Heart right ventricle (tissue), 16 donors: ENCODE measurements at places on chromosomes 3 and 15. TPM values are rescaled to one million over a fixed set of nuclear protein-coding genes. Genes with fewer than 3 reads are reported as not detected.
A peak's percentile ranks its signal among the peaks of the same experiment; 100 is the strongest.

The IQCF5 gene
- not detected for total RNA-seq

- DNase-seq = no peak
Observed at GRCh38 chr3:10577486-10577885, 72.1 kb upstream of the ATP2B2 start.

GRCh38 chr15:68032672-68033071, 21.4 kb upstream of the PIAS1 start:
- no peak for DNase-seq

- no peak for DNase-seq
Observed at GRCh38 chr3:100032243-100032642, 82.1 kb downstream of the FILIP1L start.

DNA sequence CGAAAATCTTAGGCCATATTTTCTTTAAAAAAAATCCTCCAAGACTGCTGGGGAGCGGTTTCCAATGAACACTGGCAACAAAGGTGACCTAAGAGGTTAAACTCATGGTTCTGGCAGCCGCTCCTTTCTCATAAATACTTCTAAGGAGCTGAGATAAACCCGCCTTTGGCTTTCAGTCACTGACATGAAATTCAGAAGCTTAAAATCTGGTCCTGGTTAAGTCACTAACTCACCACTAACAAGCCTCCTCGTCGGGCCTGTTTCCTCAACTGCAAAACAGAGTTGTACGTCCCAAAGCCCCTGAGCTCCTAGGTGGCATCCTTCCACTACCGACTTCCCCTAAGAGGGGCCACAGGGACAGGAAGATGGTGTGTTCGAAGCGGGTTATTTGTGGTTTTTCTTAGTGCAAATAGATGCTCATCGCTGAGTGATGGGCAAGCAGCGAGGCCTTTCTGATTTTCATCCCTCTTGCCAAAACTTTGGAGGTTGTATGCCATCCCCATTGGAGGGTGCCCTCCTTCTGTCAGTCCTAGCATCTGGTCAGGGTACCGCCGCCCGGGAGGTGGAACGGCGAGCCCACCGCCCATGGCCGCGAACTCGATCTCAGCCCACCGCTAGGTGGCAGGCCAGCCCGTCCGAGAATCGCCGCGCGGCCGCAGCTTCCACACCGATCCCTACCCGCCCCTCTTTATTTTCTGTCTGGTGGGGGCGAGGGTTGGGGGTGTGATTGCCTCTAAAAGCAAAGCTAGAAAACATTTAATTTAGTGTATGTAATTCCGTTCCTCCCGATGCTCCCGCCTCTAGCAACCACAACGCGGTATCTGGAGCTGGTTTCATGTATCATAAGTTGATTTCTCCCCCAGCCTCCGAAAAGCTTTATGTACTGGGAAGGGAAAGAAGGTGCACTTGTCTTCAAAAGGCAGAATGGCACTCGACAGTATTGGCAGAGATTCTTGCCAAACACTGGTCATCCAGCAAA, 4.6 kb downstream of the BCL6 start:
- DNase-seq = peak; percentile 79

DNA sequence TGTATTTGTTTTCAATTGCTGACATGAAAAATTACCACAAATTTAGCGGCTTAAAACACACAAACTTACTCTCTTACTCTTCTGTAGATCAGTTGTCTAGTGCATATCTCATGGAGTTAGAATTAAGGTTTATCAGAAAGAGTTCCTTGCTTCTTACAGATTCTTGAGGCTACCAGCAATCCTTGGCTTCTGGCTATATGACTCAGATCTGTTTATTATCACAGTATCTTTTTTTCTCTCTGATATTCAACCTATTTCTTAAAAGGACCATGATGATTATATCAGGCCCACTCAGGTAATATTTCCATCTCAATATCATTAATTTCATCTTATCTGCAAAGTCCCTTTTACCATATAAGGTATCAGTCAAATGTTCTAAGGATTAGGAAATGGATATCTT, 263.5 kb upstream of the BCHE start:
- DNase-seq = no peak

DNA sequence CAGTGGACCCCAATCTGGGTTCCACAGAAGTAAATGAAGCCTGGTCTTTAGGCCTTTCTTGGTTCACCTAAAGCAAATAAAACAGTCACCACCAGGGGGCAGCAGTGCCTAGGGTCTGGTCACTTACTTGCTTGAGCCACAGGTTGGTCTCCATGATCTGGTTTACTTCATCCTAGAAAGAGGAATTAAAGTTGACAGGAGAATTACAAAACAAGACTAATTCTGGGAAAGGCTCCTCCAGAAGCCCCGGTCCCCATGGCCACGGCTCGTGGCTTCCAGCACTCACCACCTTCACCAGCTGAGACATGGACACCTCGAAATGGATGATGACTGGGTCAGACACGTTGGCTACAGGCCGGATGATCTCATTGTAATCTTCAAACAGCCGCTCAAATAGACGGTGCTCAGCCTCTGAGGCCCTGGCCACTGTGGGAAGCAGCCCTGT, 2.3 kb downstream of the CHRNA3 start:
- peak; percentile 91 for DNase-seq

DNA sequence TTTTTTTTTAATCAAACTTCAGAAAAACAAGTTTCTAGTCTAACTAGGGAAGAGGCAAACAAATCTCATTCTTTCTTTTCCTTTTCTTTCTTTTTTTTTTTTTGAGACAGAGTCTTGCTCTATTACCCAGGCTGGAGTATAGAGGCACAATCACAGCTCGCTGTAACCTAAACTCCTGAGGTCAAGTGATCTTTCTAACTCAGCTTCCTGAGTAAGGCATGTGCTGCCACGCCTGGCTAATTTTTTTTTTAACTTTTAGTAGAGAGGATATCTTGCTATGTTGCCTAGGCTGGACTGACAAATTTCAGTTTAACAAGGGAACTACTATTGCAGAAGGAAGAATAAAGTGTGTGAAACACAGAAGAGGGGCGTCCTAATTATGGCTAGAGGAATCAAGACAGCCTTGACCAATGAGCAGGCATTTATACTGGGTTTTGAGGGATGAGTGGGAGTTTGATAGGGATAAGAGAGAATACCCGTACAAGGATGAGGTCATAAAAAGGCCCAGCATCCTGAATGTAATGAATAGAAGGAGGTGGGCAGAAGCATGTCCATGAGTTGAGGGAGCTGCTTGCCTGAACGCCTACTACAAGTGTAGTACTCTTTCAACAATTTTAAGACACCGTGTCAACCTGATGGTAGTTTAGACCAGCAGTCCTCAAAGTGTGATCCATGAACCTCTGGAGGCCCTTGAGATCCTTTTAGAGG, 6.7 kb upstream of the ZFAND6 start:
- no peak for DNase-seq

DNA sequence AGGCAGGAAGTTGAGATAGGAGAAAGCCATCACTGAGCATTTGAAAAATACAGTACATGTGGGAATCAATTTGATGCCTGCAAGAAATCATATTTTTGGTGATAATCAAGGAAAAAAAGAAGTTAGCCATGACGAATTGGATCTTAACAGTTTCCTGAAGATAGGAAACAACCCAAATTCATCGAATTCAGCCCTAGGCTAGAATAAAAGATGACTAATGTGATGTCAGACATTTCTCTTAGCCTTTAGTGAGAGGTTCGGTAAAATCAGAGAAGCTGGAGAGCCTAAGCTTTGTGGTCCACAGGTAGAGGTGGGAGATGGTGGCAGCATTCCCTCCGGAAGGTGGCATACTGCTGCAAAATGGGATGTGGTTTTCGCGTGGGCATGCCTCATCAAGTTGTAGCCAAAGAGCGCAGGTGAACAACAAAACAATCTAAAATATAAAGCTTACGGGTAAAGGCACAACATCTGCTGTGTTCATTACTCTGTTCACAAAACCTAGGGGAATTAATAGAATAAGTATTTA, 144.1 kb upstream of the ALCAM start:
- DNase-seq = no peak

- no peak for DNase-seq
Observed at GRCh38 chr15:93428150-93428549, 339.1 kb upstream of the RGMA start.

DNA sequence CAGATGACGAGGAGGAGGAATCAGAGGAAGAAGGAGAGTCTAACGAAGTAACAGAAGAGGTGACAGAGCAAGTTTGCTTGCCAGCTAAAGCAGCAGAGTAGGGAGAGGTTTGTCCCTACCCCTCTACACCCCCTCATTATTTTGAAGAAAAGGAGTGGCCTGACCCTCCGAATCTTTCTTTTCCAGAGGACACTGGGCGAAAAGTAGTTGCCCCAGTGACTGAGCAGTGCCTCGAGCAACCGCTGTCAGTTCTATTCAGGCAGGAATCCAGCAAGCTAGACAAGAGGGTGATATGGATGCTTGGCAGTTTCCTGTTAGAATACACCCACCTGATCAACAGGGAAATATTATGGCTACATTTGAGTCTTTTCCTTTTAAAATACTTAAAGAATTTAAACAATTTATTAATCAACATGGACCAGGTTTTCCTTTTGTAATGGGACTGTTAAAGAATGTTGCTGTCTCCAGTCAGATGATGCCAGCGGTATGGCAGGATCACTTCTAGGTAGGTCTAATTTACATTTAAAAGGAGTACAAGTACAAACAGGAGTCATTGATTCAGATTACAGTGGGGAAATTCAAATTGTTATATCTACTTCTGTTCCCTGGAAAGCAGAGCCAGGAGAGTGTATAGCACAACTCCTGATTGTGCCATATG, 31.9 kb upstream of the ACVR2B start:
- DNase-seq = no peak

- DNase-seq = peak; percentile 52
Observed at GRCh38 chr15:25345943-25346342, 92.9 kb downstream of the UBE3A start.

- no peak for DNase-seq
Observed at GRCh38 chr3:14602804-14603644, 48.5 kb upstream of the CCDC174 start.

The TM4SF18 gene
- total RNA-seq = 7.2 TPM

The LTK gene
- 0.28 TPM for total RNA-seq

DNA sequence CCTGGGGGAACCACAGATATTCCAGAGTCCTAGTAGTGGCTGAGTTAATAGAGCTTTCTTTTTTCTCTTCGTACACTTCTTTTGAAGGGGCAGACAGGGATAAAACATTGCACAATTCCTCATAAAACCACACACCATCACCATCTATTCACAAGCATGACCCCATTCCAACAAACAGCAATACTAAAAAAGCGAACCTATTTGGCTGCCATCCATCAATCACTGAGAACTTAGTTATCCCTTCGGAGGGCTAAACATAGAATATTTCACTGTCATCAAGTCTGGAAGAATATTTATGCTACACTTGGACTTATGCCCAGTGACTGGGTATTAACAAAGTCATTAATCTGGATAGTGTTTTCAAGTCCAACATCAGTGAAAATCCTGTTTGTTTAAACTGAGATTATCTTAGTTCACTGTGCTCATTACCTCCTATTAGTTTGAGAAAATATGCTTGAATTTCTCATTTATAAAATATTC, 80.3 kb upstream of the PRTG start:
- peak; percentile 19 for DNase-seq

DNA sequence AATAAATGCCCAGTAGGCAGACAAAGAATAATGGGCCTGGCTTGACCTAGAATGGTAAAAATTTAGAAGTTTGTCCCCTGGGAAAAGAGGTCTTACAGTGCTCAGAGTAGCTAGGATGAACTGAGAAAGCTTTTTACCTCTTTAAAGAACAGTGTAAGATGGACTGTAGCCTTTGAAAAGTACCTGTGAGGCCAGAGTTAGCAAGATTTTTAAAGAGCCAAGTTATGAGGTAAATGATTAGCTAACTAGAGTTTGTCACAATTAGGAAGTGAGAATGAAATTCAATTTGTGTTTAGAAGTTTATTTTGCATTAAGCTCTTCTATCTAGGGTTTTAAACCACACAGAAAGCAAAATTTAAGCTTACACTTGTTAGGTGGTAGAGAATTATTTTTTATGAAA, 480.9 kb downstream of the ZIC1 start:
- DNase-seq = no peak

The ELL3 gene
- 0.25 TPM for total RNA-seq

The GPR160 gene
- total RNA-seq = 0.79 TPM
